ENCODE measurements at places on chromosomes 6 and 20. TPM values are rescaled to one million over a fixed set of nuclear protein-coding genes. Genes with fewer than 3 reads are reported as not detected.

The GLP1R gene
- not detected for polyA plus RNA-seq

The HMGCLL1 gene
- polyA plus RNA-seq: not detected

The SLC17A9 gene
- 0.29 TPM for polyA plus RNA-seq

The CTCFL gene
- polyA plus RNA-seq: not detected

The TSPO2 gene
- not detected for polyA plus RNA-seq
